Stimulated activated CD4-positive, alpha-beta T cell treated with anti-CD3 and anti-CD28 coated beads, TNF-alpha, amount 100 ng/mL, for 4 hours (primary cell): ENCODE measurements at places on chromosomes 2 and 18.

- no peak for DNase-seq
Measured at GRCh38 chr18:24500217-24500616, 39.8 kb downstream of the HRH4 start.

DNA sequence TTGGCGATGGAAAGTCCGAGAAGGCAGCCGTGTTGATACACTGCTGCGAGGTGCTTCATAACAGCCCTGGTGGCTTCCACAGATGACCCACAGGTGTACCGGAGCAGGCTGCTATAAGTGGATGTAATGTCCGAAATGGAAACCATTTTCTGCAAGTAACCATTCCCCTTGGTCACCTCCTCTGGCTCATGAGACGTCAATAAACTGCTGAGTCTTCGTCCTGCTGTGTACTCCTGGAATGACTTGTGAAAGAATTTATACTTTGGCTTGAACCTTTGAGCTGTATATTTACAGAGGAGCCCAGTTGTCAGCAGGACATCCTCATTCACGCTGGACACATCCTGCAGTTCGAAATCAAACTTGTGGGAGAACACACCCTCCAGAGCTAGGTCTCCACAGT is 14.4 kb downstream of the NLRC4 start:
- no peak for DNase-seq

DNA sequence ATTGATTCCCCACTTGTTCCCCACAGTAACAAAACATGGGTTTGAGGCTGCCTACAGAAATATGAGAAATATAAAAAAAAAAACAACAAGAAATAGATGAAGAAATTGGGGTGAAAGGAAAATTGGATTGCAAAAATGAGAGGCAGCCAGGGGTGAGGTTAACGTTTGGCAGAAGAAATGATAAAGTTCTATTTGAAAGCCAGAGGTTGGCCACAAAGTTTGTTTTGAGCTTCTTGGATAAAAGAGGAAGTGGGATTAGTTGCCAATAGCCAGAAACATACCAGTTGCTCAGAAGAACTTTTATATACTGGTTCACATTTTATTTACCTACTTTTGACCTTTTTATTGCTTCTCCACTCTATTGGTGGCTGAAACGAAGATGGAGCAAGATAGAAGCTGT is 67.5 kb downstream of the FASTKD2 start:
- no peak for DNase-seq

DNA sequence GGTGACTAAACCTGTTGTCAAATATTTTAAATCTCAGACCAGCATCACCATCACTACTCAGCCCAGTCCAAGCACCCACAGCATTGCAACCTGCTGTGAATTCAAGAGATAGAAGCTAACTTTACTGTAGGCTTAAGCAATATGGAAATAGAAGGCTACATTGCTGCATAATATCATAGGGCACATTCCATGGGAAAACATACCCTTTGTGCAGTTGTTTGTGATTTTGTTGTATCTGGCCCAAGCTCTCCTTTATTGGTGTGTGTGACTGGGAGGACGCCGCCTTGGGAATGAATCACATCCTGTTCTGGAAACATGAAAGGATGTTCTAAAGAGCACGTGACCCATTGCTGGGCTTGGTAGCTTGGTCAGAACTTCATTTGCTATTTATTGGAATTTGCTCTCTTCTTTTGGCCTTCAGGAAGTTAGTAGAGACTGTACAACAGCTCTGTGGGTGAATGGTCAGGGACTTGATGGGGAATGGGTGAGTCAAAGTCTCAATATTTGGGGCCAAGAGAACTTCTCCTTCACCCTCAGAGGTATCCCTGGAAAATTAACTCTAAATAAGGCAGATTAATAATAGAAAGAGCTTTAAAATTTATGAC is 106.8 kb upstream of the SERPINE2 start:
- DNase-seq = no peak

- DNase-seq = peak; percentile 18
Measured at GRCh38 chr2:27016801-27017325, 15.9 kb upstream of the TMEM214 start.

DNA sequence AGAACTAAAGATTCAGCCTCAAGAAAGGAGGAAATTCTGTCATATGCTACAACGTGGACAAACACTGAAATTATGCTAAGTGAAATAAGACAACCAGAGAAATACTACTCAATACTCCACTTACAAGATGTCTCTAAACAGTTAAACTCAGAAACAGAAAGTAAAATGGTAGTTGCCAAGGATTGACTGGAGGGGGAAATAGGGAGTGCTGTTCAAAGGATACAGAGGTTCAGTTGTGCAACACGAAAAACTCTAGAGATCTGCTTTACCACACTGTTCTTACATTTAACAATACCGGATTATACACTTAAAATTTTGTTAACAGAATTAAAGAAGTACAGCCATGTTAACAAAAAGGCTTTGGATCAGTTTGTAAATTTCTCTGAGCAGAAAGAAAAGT is 39.8 kb upstream of the C2orf15 start:
- DNase-seq = no peak

GRCh38 chr2:198405311-198405710 is 600.9 kb downstream of the PLCL1 start:
- no peak for DNase-seq

DNA sequence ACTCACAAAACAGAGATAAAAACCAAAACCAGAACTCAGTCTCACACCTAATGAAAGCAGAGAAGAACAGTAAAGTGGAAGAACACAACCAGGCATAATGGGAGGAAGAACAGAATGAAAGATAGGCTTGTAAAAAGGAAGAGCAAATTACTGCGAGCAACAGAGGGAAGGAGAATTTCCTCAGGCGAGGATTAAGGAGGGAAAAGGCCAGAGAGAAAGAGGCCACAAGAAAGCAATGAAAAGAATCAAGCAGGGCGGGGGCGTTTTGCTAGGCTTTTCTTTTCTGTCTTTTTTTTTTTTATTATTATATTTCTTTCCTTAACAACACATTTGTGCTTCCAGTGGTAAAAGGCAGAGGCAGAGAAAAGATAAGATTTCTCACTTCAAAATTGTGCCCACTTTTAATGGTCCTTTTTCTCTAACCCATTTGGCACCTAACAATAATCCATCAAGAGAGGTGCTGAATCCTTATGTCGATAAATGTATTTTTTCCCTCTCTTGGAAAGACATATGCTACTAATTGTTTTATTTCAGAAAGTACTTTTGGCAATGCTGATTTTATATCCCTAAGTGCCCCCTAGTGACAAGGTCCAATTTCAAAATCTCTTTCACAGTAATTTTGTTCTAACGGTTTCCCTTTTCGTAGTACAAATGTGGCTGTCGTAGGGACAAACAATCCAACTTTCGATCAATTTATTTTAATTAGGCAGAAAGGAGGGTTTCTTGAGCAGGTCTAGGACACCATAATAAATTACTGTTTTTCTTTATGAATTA is 138.7 kb upstream of the AQP4 start:
- DNase-seq = no peak

GRCh38 chr2:88538362-88538917 is 85.9 kb upstream of the FOXI3 start:
- no peak for DNase-seq

GRCh38 chr18:10400534-10401307 is 53.7 kb upstream of the APCDD1 start:
- DNase-seq = no peak

- no peak for DNase-seq
Measured at GRCh38 chr2:144679942-144680341, 160.0 kb upstream of the ZEB2 start.

DNA sequence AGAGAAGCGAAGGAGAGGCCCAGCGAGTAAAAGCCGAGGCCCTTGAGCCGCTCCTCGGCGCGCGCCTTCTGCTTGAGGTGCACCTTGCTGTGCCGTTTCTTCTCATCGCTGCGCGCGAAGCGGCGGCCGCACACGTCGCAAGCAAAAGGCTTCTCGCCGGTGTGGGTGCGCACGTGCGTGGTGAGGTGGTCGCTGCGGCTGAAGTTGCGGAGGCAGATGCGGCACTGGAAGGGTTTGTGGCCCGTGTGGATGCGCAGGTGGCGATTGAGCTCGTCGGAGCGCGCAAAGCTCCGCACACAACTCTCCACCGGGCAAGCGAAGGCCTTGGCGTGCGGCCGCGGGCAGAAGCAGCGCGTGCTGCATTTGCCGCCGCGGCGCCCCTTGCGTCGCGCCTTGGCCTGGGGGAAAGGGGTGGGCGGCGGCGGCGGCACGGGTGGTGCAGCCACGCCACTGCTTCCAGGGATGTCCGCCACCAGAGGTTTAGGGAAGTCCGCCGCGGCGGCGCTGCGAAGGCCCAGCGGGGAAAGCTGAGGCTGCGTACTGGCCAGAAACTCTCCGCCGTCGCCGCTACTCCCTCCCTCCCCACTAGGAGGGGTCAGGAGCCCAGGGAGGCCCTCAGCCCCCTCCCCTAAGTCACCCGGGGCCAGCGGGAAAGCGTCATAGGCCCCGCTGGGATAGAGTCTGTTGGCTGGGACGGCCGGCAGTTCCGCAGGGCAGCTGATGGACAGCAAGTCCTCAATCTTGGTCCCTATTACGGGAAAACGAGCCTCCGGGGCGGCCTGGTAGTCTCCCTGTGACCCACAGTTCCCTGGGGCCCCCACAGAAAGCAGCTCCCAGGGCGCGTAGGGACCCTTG is 1.7 kb downstream of the EGR4 start:
- no peak for DNase-seq
